AG04449 (cell line): ENCODE measurements at places on chromosomes 7 and 10.

DNA sequence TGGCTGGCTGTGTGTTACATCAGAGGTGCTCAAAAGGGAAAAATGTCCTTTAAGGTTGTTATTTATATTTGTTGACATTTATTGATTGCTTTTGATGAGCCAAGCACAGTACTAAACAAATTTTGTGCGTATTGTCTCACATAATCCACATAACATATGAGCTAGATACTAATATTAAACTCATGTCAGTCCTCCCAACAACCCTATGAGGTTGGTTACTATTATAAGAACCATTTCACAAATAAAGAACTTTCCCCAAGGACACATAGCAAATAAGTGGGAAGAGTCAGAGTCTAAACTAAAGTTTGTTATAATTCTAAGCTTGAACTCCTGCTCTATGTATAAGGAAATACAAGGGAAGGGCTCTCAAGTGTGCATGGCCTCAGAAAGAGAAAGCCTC, 35.6 kb upstream of the OTUD1 start:
- no peak for DNase-seq

GRCh38 chr7:46879783-46880182, 702.1 kb downstream of the TNS3 start:
- DNase-seq: no peak

DNA sequence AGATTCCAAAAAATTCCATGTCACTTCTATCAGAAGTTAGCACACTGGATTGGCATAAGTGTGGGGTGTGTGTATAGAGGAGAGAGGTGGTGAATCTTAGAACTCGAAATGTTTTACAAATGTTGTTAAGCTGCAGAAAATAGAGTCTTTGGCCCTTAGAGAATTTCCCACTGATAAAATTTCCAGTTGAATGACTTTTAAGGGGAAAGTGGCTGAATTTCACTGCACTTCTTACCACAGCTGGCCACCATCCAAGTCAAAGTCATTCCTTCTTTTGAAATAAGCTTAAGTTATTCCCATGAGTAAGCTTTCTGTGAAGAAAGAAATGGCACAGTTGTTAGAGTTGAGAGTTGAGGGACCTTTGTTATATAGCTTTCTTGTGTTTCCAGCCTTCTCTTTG, 13.9 kb downstream of the VCL start:
- DNase-seq: no peak

GRCh38 chr7:100166317-100166940, 2.0 kb downstream of the GAL3ST4 start:
- DNase-seq: no peak

GRCh38 chr7:6074612-6075380, 43.6 kb downstream of the ANKRD61 start:
- no peak for DNase-seq

DNA sequence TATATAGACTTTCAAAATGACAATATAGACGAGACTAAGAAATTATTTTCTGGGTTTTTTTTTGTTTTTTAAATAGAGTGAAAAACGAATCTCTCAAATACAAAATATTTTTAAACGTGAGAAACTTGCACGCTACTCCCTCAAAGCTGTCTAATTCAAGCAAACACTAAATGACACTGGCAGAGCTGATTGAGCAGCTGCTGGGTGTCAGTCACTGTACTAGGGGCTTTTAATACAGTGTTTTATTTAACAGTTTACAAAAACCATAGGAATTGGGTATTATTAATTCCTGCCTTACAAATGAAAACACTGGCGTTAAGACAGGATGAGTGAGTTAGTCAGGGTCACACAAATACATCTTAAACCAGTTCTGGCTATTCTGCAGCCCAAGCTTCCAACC, 1209.6 kb upstream of the C7orf33 start:
- no peak for DNase-seq

DNA sequence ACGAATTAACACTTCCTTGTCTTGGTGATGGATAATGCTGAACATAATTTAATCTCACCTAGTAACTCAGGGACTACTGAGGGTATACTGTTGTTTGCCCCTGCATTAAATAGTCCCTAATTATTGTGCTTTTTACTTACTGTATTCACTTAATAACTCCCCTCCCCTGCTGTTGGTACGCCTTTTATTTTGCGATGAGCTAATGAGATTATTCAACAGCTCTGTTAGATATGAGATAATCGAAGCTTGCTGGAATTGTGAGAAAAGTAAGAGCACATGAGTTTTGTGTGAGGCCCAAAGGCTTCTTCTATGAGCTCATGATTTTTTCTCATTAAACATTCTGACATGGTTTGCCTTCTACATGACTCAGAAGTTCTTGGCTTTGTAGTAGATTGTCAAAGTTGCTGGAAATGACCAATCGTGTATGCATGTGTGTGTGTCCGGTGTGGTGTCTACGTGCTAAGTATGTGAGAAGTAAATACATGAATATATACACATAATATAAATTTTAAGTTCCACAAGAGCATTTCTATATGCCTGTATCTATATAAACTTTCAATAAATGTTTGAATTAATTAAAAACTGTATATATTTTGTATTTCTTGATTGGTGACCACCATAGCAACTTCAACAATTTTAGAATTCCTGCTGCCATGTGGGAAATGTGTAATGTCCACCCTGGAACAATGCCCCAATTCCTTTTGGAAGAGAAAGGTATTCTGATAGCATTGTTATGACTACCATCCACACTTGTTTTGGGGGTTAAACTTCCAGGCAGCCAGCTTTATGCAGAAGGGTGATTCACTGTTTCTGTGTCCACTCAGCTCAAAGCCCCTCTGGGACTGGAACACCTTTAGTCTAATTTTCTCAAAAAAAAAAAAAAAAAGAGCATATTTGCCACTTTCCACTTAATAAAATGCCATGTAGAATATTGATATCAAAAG, 106.2 kb downstream of the SAMD9 start:
- peak; percentile 95 for DNase-seq

DNA sequence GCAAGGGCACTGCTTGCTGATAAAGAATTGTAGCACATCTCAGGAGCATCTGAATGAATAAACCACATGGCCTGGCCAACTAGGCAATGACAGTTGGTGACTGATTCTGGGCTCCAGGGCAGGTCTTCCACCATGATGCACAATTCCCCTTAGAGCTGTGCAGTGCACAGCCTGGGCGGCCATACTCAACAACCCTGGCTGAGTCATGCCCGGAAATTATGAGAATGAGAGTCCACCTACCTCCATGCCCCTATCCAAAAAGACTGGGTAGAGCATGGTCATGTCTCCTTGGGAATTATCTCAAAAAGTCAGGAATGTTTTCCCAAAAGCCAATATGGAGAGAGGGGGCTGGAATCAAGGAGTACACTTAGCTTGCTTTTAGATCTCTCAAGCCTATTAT, 425.6 kb downstream of the PLXNA4 start:
- no peak for DNase-seq

GRCh38 chr7:87413029-87413428, 62.5 kb downstream of the ABCB4 start:
- DNase-seq: peak; percentile 28

- no peak for DNase-seq
Observed at GRCh38 chr10:95475827-95476468, 85.2 kb downstream of the SORBS1 start.

DNA sequence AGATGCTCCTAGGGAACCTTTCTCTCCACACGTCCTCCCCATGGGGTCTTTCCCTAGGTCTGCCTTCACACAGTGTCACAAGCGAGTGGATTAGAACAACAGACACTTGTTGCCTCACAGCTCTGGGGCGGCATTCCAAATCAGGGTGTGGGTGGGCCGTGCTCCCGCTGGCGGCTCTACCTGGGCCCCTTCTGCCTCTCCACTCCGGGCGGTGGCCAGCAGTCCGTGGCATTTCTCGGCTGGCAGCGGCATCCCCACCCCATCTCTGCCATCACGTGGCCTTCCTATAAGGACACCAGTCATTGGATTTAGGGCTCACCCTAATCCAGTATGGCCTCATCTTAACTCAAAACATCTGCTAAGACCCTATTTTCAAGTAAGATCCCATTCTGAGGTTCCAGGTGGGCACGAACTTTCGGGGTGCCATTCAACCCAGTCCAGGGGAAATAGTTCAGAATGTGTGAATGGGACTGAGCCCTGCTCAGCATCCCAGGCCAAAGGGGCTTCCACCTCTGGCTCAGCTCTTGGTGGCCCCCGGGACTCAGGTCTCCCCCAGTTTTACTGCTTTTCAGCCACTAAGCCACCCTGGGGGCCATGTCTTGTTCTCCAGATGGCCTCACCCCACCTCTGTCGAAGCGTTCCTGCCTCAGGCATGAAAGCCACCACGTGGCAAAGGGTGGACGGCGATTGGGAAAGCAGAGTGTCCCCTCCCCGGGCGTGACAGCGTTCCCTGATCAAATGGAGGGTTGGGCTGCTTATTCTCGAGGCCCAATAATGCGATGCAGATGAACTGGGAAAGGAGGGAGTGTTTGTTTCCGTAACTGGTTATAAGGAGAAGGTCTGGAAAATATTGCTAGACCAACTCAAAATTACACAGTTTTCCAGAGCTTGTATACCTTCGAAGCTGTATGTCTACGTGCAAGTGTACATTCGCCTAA, 350.0 kb downstream of the GLRX3 start:
- no peak for DNase-seq

- DNase-seq: no peak
Observed at GRCh38 chr7:101719123-101719470, 90.0 kb upstream of the MYL10 start.

DNA sequence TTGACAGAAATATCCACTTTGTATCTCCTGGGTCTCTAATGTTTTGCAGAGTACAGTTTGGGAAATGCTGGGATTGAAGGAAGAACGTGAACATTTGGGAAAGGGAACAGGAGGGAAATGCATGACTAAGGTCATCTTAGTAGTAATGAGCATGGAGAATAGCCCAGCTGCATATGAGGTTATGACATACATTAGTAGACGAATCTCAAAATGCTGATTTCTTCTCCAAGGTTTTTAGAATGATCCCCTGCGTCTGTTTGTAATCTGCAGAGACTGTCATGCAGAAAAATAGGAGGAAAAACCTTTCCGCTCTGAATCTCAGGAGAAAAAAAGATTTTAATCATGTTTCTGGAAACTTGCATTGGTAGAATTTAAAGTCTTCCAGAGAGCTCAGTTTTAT, 133.6 kb downstream of the PPP1R9A start:
- DNase-seq: no peak

GRCh38 chr7:112985377-112985987, 101.1 kb downstream of the GPR85 start:
- DNase-seq: no peak

- no peak for DNase-seq
Observed at GRCh38 chr10:78566284-78567111, 502.3 kb upstream of the ZMIZ1 start.

DNA sequence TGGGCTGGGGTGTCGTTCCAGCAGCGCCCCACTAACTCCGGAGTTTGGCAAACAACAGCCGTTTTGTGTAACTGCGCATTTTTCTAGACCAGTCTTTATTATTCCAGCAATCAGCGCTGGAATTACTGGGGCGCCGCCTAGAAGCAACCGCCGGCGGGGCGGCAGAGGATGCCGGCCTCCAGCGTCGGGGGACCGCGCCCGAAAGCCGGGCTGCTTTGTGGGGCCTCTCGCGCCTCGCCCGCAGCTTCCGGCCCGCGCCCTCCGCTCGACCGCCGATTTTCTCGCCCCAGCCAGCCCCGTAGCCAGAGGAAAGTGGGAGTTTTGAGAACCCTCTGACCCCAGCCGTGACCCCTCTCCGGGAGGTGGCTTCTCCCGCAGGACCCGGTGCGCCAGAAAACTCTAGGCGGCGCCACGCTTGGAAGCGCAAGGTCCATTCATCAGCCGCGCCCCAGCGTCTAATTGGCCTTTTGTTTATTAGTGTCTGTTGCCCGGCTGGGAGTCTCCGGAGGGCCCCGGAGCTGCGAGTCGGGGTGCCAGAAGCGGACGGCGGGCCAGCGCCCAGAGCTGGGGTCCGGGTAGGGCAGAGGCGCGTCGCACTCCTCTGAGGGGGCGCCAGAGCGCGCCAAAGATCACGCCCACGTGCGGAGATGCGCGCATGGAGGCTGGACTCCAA, 10.7 kb downstream of the EMX2 start:
- no peak for DNase-seq

DNA sequence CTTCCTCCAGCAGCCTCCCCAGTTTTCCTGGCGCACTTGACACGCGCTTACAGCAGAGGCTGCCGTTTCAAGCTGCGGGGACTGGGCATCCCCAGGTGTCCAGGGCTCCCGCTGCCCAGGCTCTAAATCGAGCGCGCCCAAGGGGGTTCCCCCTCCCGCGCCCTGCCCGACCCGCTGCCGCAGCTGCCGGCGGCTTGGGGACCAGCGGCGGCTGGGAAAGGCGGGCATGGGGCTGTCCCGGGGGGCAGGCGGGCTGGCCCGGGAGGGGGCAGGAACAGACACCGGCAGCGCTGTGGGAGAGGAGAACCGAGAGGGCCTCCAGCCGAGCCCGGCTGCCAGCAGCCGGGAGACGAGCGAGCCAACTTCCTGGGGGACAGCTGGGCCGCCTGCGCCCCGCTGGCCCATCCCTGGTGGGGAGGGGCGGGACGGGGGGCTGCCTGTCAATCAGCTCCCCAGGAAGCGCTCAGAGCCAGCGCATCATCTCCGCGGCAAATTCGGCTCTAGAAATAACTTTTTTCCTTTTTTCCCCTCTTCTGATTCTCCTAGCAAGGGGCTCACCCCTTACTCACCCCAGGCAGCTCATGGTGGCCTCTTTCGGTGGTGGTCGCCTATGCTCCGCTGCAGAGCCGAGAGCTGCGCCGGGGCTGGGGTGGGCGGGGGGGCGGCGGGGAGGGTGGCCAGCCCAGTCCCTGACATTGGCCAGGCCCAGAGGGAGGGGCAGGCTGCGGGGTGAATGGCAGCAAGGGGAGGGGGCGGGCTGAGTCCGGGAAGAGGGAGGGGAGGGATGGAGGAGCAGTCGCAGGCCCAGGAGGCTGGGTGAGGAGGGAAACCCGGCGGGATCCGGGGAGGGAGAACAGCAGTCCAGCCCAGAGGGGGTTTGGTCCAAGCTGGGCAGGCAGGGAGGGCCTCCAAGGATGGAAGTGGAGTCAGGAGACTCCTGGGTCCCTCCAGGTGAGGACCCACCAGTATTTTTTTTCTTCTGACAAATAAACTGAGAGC, 14.7 kb downstream of the GRID2IP start:
- no peak for DNase-seq

DNA sequence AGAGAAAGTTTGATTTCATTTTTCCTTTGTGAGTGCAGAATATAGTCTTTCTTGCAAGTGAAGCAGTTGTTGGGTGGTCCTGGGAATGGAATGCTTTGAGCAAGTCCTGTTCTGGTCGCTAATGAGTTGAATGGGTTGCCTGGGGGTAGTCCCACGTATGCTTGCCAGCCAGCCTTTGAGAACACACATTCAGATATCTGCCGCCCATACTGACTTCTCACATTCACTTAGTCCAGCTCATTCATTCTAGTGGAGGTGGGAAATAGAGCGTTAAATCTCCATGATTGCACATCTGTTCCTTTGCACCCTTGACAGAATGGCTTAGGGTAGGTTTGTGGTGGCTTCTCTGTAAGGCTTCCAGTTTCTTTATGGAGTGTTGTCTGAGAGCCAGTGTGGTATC, 256.6 kb downstream of the SORCS3 start:
- DNase-seq: no peak
